C1 segment of cervical spinal cord (tissue), 14 donors: ENCODE measurements at places on chromosomes 1 and 21.

DNA sequence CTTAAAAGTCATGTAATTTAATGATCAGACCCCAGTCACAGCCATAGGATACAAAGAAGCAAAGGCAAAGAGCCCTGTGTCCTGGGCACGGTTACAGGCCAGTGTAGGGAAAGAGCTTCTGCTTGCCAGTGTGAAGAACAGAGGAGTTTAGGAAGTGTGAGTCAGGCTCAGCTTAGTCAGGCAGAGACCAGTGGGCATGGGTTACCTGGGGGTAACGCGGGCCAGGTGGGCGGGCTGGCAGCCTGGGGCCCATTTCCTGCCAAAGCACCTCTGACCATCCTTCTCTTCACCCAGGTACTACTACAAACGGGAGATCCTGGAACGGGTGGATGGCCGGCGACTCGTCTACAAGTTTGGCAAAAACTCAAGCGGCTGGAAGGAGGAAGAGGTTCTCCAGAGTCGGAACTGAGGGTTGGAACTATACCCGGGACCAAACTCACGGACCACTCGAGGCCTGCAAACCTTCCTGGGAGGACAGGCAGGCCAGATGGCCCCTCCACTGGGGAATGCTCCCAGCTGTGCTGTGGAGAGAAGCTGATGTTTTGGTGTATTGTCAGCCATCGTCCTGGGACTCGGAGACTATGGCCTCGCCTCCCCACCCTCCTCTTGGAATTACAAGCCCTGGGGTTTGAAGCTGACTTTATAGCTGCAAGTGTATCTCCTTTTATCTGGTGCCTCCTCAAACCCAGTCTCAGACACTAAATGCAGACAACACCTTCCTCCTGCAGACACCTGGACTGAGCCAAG, 4.7 kb downstream of the ELF3 start:
- no peak for DNase-seq

GRCh38 chr1:98478121-98478520, 183.4 kb upstream of the SNX7 start:
- DNase-seq: no peak

DNA sequence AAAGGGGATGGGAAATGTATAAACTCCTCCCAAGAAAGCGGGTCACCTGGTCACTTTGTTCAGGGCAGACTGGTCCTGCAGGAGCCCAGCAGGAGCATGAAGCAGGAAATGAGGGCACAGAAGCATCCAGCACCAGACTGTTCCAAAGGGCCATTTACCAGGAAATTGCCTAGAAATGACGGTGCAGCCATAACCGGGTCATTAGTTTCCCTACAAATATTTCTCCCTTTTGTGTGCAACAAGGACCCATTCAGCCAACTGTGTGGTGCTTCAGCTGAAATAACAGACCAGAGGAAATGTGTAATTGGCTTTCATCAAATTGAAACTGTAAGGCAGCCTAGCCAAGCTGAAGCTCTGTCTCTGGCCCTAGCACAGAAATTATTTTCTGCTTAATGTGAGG, 7.6 kb upstream of the CTTNBP2NL start:
- DNase-seq: no peak

GRCh38 chr1:22728751-22729399, 18.2 kb downstream of the EPHB2 start:
- DNase-seq: no peak

DNA sequence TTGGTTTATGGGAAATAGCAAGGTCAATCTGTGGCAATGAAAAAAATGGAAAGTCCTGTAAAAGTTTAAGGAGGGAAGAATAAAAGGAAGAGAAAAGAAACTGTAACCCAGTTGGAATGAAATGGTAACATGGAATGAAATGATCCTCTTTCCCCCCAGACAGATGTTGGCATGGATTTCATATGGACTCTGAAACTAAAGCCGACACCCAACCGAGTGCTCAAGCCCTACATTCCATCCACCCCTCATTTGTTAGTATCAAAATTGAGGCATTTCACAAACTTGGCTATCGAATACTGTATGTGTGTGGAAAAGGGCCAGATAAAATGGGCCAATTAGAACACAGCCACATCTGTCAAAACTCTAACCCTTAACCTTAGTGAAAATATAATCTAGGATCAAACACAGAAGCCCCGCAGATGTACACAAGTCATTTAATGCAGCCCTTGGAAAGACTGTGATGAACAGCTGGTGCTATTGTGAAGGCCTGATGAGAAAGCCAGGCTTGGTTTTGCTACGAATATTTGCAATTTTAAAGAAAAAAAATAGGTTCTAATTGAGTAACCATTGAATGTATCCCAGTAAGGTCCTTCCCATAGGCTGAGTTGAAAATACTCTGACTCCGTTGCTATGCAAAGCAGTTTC, 72.6 kb upstream of the RGL1 start:
- no peak for DNase-seq

DNA sequence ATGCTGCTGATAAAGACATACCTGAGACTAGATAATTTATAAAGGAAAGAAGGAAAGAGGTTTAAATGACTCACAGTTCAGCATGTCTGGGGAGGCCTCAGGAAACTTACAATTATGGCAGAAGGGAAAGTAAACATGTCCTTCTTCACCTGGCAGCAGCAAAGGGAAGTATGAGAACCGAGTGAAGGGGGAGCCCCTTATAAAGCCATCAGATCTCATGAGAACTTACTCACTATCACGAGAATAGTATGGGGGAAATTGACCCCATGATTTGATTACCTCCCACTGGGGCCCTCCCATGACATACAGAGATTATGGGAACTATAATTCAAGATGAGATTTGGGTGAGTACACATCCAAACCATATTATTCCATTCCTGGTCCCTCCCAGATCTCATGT, 154.4 kb downstream of the FASLG start:
- no peak for DNase-seq

DNA sequence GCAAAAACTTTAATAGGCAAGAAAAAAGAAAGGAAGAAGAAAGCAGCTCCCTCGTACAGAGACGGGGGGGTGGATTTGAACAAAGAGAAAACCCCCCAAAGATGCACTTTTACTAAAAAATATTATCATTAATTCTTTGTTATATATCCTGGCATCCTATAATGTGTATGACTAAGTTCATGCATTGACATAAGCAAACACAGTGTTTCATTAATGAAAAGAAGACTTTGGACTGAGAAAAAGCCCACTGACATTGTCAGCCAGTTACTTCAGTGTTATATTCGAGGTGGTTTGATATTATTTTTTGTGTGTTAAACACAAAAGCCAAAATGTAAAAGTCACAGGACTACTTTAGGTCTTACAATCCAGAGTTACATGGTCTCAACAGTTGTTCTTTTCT, 110.1 kb upstream of the DPYD start:
- no peak for DNase-seq

DNA sequence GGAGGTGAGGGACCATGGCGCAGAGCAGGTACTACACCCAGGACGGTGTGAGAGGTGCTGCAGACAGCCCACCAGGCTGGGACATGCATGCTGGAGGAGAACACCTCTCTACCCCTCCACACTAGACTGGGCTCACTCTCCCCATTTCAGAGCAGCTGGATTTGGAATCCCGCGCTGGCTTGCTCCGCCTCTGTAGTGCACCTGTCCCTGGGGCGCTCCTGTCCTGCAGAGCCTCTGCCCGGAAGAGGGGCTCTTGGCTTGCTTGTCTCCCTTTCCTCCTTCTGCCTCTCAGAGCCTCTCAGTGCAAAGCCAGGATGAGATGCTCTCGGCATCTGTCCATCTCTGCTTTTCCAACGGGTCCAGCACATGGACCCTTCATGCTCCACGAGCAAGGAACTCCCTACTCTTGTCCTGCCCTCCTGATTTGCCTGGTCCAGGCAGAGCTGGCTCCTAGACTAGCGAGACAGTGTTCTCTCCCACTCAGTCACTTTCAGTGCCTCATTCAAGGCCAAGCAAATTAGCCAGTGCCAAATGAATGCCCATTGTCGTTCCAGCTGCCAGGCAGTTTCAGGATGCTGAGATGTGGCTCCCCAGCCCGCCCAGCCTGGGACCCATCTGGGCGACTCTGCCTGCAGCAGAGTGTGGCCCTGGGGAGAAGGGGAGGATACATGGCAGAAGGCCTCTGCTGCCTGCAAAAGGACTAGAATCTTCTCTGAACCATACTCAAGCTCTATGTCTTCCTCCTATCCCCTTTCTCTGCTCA, 33.7 kb downstream of the CDCA8 start:
- DNase-seq: no peak

DNA sequence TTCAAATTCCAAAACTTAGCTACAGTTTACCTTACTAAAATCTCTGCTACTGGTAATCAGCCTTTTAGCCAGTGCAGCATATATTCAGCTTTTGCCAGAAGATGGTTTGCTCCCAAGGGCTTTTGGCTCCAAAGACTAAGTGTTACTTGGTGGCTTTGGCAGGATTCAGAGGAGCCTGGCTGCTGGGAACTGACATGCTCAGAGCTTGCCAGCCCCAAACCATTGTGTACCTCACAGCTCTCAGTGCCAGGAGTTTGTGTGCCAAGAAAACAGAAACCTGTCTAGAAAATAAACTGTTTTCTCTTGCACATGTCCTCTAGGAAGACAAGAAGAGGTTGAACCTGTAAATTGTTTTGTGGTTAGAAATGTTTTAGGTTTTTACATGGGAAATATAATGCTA, 315.9 kb downstream of the ST6GALNAC3 start:
- DNase-seq: peak; percentile 38

GRCh38 chr1:173405834-173406233, 71.3 kb upstream of the PRDX6 start:
- DNase-seq: no peak

GRCh38 chr1:226823643-226824042, 46.8 kb upstream of the PSEN2 start:
- DNase-seq: no peak

DNA sequence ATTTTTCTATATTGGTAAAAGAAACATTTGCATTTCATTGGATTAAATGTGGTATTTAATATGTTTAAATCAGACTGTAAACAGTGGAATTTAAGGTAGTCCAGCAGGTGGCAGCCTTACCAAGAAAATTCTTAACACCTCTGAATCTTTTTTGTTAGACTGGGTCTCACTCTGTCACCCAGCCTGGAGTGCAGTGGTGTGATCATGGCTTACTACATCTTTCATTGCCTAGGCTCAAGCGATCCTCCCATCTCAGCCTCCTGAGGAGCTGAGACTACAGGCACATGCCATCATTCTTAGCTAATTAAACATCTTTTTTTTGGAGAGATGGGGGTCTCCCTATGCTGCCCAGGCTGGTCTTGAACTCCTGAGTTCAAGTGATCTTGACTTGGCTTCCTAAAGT, 98.8 kb downstream of the RABGAP1L start:
- DNase-seq: no peak

DNA sequence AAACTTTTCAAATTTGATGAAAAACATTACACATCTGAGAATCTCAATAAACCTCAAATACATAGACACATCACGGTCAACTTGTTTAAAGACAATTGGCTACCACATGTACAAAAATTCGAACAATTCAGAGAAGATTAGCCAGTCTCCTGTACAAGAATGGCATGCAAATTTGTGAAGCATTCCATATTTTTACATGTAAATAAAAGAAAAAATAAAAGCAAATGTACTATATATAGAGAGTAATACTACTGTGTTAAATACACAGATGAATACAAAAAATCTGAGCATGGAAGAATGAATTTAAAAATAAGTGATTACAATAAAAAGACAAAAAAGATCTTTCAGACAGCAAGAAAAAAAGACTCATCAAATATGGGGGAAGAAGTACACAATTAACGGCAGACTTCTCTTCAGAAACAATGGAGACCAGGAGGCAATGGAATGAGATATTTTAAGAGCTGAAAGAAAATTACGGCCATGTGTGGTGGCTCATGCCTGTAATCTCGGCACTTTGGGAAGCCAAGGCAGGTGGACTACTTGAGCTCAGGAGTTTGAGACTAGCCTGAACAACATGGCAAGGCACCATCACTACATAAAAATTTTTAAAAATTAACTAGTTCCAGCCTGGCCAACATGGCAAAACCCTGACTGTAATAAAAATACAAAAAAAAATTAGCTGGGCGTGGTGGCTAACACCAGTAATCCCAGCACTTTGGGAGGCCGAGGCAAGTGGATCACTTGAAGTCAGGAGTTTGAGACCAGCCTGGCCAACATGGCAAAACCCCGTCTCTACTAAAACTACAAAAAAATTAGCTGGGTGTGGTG, 23.2 kb downstream of the HAX1 start:
- no peak for DNase-seq

DNA sequence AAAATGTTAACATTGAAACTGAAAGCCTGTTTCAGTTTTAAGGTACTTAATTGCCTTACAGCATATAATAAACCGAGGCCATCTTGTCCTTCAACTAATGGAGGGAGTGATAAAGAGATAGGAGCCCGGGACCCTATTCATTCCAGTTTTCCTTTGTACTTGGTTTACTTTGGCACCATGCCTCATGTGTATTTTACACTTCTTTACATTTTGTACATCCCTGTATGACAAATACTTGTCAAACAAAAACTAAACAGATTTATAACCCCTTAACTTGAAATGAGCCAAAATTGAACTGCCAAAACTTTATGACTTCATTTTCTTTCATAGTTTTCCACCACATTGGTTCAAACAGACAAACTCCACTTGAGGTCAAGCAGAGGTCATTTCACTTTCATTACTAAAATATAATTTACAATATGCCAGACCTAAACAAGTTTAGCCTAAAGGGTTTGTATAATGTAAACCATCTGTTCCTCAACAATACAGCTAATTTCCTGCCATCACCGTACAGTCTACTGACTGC, 30.9 kb upstream of the UBE2U start:
- DNase-seq: no peak

GRCh38 chr1:173478094-173478674, 1.0 kb downstream of the PRDX6 start:
- DNase-seq: no peak

DNA sequence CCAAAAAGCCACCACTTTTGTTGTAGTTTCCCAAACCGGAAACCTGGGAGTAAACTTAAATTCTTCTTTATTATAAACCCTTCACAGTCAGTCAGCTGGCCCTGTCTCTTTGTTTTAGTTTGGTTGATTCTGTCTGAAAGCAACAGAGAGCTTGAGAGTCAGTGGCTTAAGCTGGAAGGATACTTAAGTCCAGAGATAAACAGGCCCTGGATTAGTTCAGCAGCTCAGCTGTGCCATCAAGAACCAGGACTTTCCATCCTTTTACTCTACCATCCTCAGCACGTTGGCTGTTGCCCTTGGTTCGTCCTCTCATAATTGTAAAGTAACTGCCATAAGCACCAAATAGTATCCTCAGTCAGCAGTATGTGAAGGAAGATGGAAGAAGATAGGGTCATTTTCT, 4.5 kb downstream of the DESI2 start:
- no peak for DNase-seq

- DNase-seq: peak; percentile 50
Measured at GRCh38 chr1:212683357-212683722, 16.3 kb downstream of the BATF3 start.
